ENCODE measurements at places on chromosomes 3 and 15.

DNA sequence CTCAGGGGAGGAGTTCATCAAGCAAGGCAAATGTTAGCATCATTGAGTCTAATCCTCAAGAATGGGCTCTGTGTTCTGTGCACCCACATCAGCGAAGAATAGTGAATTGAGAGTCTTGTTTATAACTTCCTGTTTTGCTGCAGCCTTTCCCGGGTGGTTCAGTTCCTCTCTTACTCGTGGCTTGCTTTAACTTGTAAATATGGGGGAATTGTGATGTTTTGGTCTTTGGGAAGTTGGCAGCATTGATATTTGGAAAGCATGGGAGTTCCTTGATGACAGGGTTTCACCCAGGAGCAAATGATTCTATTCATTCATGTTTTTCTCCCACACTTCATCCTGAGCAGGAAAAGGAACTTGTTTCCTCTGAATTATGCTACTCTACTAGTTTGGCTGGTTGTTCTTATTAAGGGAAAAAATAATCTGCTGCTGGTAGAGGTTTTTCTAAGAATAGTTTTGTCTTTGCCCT lies 40.4 kb downstream of the GPD1L start:
- DNase-seq: no peak

DNA sequence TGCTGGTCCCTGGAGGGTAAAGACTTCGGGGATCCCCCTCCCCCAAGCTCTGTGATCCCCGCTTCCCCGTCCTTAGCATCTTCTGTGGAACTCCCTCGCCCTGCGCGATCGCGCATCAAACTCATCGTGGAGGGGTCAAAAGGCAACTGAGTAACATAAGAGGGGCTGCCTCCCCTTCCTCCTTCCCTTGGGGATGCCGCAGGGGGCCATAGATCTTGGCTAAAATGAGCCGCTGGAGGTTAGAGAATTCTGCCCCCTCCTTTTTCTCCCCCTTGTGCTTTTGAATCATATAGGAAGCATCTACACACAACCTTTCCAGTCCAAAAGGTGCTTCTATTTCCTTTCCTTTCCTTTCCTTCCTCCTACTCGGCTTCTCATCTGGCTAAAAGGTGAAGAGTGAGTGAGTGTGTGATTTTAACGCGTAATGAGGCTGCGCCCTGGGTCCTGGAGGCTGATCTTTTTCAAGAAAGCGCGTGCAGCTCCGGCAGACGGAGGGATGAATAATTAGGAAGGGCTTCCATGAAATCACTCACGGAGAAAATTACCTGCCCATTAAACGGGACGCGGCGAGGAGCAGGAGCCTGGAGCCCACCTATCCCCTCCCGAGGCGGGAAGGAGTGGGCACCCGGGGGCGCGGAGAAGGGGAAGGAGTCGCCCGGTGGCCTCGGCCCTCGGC lies 831 bp upstream of the ROBO2 start:
- no peak for DNase-seq

- DNase-seq: no peak
Measured at GRCh38 chr3:48411606-48412374, 18.1 kb downstream of the PLXNB1 start.

DNA sequence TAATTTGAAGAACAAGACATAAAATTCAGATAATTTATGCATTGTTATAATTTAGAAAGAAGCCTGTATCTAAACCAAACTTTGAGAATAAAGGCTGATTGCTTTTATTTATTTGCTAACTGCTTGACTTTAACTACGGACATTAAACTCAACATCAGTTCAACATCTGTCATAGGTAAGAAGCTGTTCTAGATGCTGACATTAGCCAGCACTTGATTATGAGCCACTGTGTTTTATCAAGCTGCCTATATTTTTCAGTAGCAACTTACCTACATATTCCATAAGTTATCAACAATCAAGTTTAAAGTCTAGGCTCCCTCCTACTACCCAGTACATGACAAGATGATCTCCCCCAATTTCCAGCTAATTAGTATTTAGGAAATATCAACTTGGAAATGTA lies 42.1 kb downstream of the USF3 start:
- no peak for DNase-seq

- DNase-seq: no peak
Measured at GRCh38 chr3:50203113-50203808, 1.8 kb upstream of the SLC38A3 start.
